Fibroblast of villous mesenchyme (primary cell): ENCODE measurements at places on chromosomes 2 and 18. TPM values are rescaled to one million over a fixed set of nuclear protein-coding genes. Genes with fewer than 3 reads are reported as not detected.

DNA sequence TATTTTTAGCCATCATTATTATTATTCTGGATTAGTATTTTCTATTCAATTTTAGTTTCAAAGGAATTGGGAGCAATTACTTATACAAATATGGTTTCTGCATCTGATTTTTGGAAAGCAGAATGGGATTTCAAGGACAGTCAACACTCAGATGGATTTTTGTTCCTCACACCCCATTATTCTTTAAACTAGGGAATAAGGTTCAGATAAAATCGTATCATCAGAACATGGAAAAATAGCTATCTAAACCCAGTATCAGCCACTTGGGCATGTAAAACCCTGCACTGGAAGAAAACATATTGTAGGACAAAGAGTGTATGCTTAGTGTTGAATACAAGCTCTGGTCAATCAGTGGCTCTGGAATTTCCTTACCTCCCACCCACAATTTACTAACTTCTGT lies 452.5 kb downstream of the ZNF516 start:
- DNase-seq = no peak

AQP4 gene
- not detected in 2 replicates for total RNA-seq

GRCh38 chr2:72153026-72153791 lies 5.5 kb upstream of the CYP26B1 start:
- DNase-seq = no peak

OSR1 gene
- total RNA-seq = 2.2 and 4.5 TPM in 2 replicates

- DNase-seq = peak; percentile 37
Observed at GRCh38 chr2:71609441-71609840, 156.1 kb downstream of the DYSF start.

SERPINB13 gene
- total RNA-seq = not detected in 2 replicates

DNA sequence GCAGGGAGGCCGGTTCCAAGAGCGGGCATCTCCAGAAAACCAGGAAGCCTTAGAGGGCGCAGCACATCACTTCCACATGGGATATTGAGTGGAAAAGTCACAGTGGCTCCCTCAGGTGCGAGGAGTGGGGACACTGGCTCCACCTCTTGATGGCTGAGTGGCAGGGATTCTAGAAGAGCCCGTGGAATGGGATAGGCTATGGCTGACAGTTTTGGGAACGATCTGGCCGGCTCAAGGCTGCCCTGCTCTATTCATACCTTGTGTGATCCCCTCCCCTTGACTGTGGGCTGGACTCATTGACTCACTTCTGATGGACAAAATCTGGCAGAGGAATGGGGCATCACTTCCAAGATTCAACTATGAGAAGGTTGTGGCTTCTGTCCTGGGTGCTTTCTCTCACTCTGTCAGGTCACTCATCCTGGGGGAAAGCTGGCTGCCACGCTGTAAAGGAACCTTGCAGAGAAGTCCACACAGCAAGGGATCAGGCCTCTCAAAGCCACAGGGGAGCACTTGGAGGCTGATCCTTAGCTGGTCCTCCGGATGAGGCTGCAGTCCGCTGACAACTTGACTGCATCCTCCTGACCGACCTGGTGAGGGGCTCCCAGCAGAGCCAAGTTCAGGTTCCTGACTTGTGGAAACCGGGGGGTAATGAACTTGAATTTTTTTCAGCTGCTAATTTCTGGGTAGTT lies 46.7 kb upstream of the HS6ST1 start:
- DNase-seq = no peak

DNA sequence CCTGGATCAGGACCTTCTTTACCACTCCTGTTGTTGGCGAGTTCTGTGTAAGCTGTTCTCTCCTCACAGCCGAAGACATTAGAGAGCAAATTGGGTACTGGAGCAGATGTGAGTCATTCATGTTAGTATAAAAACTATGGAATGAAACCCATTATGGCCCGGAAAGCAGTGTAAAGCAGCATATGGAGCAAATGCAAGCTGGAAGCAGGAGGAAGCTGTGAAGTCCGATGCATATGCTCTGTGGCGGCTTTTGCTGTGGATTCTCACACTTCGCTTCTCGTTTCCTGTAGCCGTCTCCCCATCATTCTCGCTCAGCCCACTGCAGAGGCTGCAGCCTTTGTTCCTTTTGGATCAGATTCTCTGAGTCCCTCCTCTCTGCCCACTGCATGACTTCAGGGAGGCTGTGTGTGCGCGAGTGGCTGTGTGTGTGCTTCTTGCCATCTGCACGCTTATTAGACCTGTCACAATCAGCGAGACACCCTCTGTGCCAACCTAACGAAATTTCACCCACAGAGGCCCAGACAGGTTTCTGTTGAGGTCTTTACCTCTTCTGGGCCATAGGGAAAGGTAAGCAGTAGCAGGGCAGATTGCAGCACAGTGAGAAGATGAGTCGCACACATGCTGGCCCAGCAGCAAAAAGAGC lies 3.3 kb upstream of the GALNT14 start:
- DNase-seq = no peak

DNA sequence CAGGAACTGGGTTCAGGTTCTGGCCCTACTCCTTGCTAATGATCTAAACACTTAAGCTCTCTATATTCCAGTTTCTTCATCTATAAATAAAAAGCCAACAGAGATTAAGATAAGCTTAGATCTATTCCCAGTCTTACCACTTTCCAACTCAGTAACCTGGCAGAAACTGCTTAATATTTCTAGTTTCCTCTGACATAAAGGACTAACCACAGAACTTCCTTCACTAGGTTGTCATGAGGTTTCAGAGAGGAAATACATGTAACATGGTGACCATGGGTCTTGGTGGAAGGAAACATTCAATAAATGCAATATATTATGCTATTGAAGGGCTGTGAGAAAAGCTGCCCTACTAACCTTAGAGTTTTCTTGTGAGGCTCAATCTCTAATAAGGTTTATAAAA lies 114.4 kb upstream of the PDE1A start:
- DNase-seq = no peak

DNA sequence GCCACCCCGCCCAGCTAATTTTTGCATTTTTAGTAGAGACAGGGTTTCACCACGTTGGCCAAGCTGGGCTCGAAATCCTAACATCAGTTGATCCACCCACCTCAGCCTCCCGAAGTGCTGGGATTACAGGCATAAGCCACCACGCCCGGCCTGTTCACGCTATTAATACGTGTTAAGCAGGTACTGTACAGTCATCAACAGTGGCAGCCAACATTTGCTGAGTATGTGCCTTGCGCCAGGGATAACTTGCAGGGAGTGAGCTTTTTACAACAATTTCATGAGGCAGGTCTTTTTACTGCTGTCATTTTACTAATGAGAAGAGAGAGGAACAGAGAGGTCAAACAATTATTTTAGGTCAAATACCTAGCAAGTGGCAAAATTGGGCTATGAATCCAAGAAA lies 115.2 kb downstream of the AP1S3 start:
- no peak for DNase-seq

- DNase-seq = no peak
Observed at GRCh38 chr18:24270358-24270936, 127.2 kb downstream of the OSBPL1A start.

GRCh38 chr2:188134241-188134640 lies 157.4 kb upstream of the GULP1 start:
- DNase-seq = no peak

PLGLB1 gene
- total RNA-seq = 0.32 and 3.0 TPM in 2 replicates

GRCh38 chr2:208049006-208049405 lies 23.7 kb upstream of the PLEKHM3 start:
- no peak for DNase-seq
